SK-N-SH treated with all-trans-retinoic acid at 6 μM for 48 hours (cell line): ENCODE measurements at places on chromosomes 7 and 10.

DNA sequence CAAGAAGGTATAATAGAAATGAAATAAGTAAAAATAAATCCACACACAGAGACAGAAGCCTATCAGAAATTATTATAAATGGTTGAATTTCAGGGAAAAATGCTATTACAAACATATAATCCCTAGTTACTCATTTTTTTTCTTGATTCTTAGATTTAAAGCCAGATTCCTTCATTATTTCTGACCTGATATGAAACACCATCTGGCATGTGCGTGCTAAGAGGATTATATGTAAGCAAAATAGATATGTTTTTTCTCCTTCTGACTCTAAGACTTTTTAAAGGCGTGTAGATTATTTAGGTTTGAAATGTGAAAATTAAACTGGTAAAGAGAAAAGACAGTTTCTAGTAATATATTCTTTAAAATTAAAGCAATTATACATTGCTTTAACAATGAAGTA lies 236.7 kb upstream of the ETV1 start:
- no peak for ATAC-seq

GRCh38 chr10:5560142-5560816 lies 35.5 kb downstream of the CALML3 start:
- ATAC-seq, result no peak; the same call in 2 of the 3 replicates

- ATAC-seq, result no peak
These were observed 129.5 kb downstream of the MAD1L1 start for GRCh38 chr7:2103071-2103898.

DNA sequence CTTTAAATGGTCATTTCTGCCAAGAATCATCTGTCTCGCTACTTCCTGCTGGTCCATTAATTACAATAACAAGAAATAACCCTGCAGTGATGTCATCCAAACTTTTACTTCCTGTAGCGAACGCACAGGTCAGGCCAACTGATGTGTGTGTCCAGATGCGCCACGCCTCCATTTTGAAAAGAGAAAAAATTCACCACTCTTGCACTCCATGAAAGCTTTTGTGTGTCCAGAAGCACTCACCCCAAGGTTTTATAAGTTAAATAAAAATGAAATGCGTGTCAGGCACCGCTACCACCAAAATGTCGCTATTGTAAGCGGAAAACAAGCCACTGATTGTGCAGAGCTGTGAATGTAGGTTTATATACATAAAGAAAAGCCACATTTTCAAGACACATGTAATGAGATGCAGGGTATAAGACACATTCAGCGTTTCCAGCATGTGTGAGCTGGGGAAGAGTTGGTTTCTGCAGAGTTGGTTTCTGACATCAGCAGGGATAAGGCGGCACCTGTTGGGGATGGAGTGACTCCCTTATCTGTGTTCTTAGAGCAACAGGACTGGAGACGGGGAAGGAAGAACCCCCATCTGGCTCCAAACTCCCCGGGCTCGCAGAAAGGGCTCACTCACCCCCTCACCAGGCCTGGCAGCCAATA lies 83.3 kb downstream of the CTBP2 start:
- ATAC-seq, result no peak

DNA sequence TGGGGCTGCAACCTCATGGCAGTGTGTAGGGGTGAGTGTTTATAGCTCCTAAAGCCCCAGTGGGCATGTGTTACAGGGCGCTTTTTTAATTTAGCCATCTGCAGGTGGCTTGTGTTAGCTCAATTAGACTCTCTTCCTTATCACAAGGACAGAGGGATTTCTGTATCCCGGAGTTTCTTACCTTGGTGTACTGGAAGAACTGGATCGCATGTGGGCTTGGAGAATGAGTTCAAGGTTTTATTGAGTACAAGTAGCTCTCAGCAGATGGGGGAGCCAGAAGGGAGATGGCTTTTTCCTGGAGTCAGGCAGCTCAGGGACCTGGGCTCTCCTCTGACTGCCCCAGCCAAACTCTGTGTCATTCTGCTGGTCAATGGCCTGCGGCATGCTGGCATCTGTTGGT lies 153.5 kb upstream of the C7orf33 start:
- ATAC-seq, result no peak

GRCh38 chr10:132535065-132535651 lies 2.4 kb upstream of the INPP5A start:
- no peak for ATAC-seq

- no peak for ATAC-seq
These were observed 53.6 kb upstream of the AGR3 start for GRCh38 chr7:16935341-16935735.

GRCh38 chr7:121369462-121369861 lies 26.6 kb downstream of the FAM3C start:
- peak; percentile 84 for ATAC-seq

- ATAC-seq, result no peak
These were observed 161.2 kb downstream of the DNAJB6 start for GRCh38 chr7:157497744-157498651.

DNA sequence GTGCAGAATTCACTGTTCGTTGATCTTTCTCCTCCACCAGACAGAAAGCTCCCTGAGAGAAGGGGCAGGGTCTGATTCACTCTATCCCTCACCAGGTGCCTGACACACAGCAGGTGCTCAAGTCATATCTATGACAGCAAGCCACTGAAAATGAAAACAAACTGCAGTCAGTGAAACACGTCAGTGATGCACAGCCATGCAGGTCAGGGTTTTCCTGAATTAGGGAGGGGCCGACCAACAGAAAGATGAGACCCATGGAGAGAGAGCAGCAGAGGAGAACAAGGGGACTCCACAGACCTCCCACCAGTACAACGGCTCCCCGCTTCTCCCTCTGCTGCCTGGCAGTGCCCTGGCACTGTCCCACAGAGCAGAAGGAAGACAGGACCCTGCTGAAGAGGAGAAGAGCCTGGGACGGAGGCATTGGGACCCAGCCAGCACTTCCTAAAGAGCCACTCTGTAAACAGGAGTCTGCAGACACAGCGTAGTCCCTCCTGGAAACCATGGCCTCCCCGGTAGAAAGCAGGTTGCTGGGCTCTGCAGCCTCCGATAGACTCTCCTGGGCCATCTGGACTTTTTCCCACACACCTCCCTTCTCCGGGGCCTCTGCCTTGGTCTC lies 50.3 kb downstream of the FAM53B start:
- ATAC-seq, result no peak

DNA sequence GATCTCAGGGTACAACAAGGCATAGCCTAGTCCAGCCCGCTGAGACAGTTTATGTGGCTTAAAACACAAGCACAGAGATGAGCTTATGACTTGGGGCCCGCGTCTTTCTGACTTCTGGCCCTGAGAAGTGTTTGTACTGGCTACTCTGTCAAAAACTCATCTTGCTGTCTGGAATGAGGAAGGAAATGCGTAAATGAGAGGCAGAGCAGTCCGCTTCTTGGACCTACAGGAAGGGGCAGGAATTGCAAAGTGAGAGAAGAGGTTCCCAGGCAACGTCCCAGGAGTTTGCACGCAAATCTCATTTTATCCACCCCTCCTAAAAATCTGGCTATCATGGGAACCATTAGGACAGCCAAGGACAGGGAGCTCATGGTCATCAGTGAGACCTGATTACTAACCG lies 5.5 kb downstream of the ANXA11 start:
- ATAC-seq, result no peak

DNA sequence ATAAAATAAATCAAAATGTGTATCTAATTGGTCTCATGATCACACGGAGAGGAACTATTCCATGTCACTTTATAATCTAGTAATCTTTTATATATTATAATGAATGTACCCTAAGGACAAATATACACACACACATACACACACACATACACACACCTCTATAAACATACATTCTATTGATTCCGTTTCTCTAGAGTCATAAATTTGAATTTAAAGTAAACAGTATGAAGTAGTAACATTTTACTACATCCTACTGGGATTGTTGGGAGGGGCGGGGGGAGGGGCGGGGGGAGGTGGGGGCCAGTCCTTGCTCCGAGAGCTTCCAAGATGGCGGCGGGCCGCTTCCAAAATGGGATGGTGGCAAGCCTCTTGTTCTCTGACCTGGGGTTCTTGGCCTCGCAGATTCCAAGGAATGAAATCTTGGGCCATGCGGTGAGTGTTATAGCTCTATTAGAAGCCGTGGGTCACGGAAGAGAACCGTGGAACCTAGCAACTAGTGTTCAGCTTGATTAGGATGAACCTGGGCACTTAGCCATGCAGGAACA lies 143.2 kb downstream of the REEP3 start:
- no peak for ATAC-seq

- no peak for ATAC-seq
These were observed 25.9 kb upstream of the GOT1 start for GRCh38 chr10:99456207-99456930.

GRCh38 chr7:25260862-25261494 lies 32.7 kb upstream of the NPVF start:
- ATAC-seq, result no peak

DNA sequence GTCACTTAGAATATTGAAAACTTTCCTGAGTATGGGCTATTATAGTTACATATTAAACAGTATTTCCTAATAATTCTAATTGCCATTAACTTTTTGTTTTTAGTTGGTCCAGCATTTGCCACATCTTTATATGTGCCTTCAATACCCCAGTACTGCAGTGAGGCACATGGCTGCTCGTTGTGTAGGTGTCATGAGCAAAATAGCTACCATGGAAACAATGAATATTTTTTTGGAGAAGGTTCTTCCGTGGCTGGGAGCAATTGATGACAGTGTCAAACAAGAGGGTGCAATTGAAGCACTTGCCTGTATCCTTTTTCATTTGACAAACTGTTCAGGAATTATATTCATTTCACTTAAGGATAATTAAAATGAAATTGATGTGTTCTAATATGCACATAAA lies 72.7 kb downstream of the BTAF1 start:
- no peak for ATAC-seq

DNA sequence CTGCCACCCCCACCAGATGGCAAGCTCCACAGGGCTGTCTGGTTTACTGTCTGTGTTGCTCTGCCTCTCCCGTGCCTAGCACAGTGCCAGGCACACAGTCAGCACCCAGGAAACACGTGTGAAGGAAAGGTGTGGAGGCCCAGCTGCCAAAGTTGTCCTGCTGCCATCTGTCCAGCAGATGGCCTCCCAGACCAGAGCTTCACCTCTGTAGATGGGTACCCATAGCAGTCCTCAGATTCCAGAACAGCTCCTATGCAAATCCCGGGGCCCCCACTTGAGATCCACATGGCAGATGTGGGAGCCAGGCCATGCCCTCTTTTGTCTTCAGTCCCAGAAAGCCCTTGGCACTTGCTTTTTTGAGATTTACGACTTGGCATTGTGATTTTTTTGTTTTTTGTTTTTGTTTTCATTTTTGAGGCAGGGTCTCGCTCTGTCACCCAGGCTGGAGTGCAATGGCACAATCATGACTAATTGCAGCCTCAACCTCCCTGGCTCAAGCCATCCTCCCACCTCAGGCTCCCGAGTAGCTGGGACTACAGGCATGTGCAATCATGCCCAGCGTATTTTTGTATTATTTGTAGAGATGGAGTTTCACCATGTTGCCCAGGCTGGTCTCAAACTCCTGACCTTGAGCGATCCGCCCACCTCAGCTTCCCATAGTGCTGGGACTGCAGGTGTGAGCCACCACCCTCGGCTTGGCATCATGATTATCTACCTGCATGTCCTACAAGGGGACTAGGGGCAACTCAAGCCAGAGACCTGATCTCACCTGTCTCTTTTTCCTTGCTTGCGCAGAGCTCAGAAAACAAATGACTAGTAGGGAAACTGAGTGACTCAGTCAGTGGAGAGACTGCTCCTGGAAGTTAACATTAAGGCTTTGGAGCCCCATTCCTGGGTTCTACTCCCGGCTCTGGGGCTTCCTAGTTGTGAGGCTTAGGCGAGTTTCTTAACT lies 16.9 kb upstream of the PALD1 start:
- ATAC-seq, result peak; percentile 80

DNA sequence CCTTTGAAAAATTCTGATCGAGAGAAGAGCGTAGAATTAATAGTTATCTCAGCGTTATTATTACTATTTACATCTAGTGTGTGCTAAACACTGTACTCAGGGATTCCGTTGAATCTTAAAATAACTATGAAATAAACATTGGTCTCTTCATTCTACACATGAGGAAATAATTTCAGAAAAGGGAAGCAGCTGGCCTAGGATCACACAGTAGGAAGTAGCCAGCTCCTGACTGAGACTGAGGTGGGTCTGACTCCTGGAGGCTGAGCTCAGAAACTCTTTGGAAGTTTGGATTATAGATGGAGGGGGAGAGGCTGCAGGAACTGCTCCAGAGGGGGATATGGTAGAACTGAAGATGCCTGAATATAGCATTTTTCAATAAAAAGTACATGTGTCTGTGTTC lies 183.9 kb upstream of the WDR11 start:
- no peak for ATAC-seq

- no peak for ATAC-seq
These were observed 31.6 kb downstream of the GSDME start for GRCh38 chr7:24725554-24726241.

DNA sequence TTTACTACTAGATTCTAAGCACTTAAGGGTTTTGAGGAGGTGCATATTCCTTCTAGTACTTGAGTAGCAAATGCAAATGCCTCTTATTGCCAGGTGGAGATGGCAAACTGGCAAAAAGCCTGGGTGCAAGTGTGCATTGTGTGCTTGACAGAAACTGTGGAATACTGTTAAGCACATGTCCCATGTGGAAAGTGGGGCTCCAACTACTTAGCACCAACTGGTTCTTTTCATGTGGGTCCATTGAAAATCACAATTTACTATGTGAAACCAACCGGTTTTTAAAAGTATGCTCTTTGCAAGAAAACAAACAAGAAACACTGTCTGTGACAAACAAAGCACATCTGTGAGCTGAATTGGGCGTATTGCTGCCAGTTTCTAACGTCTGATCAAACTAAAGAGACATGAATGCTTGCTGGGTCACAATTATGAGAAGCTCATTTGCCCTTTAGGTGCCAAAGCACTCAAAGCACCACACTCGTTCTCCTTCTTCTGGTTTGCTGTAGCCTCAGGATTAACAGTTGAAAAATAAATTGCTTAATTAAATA lies 197.4 kb downstream of the SEMA3E start:
- no peak for ATAC-seq

GRCh38 chr10:7436490-7437100 lies 25.8 kb upstream of the SFMBT2 start:
- no peak for ATAC-seq

- ATAC-seq, result no peak
These were observed 216.5 kb upstream of the TMEM196 start for GRCh38 chr7:19989906-19990305.

- ATAC-seq, result no peak
These were observed 84.2 kb upstream of the IKZF1 start for GRCh38 chr7:50220273-50220672.

- no peak for ATAC-seq
These were observed 11.7 kb downstream of the CCNY start for GRCh38 chr10:35347899-35348608.

DNA sequence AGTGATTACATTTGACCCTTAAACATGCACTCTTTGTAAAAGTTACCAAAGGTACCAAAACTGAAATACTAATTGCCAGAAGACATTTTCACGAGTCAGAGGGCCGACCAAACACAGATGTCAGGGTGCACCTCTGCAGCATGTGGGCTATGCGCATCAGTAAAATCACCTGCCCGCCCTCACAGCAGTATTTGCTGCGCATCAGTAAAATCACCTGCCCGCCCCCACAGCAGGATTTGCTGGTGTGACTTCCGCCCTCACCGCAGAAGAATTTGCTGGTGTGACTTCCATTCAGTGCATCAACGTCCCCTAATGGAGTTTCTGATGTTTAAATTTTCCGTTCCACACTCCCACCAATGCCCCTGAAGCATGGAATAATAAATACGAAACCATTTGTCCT lies 202.9 kb downstream of the PTPRN2 start:
- ATAC-seq, result no peak

GRCh38 chr7:116706668-116707126 lies 34.7 kb downstream of the MET start:
- ATAC-seq, result peak; percentile 78

- no peak for ATAC-seq
These were observed 181.1 kb downstream of the PTPN20 start for GRCh38 chr10:47092376-47092775.
